ENCODE measurements at places on chromosomes 7 and 10. TPM values are rescaled to one million over a fixed set of nuclear protein-coding genes. Genes with fewer than 3 reads are reported as not detected.
A peak's percentile ranks its signal among the peaks of the same experiment; 100 is the strongest.

IQUB gene
- 0.98 TPM for total RNA-seq

CYP3A7 gene
- not detected for total RNA-seq

FXYD4 gene
- not detected for total RNA-seq

A1CF gene
- total RNA-seq: not detected

BHLHA15 gene
- not detected for total RNA-seq

NODAL gene
- total RNA-seq: not detected

- no peaks in the 10 kb centered on the region for H3K36me3 ChIP-seq
- peak; percentile 5 for DNase-seq
- H3K4me3 ChIP-seq: no peak overlapping the region
- peaks cover 2% of the 10 kb centered on the region for H3K4me1 ChIP-seq
Observed at GRCh38 chr10:47030191-47030703, 119.0 kb downstream of the PTPN20 start.

DNA sequence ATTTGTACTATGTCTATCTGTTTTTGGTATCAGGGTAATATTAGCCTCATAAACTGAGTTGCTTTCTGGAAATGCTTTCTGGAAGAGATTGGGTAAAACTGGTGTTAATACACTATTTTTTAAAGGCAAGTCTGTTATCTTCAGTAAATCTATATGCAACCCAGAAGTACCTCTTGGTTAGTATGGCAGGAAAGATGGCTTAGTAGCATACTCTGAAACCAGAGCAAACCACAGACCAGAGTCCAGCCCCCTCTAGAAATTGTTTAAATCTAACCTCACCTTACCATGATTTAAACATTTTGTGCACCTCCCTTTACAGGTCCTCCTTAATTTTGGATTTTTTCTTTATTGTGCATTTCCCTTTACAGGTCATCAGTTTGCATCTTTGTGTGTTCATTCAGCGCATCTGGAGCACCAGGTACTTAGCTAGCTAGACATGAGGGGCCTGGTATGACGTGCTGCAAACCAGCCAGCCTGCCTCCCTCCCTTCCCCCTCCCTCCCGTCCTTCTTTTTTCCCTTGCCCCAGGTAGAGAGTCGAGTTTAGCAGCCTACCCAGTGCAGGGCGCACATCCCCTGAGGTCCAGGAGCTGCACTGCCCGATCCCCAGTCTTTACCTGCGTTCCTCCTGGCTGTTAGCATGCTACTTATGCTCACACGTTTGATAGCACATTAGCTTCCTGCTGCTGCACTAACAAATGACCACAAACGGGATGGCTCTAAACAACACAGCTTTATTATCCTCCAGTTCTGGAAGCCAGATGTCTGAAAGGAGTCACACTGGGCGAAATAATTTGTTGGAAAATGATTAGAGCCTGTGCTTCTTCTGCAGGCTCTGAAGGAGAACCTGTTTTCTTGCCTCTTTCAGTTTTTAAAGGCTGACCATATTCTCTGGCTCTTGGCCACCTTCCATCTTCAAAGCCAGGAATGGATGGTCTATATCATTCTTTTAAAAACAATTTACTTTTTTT is 299.9 kb upstream of the HABP2 start:
- H3K36me3 ChIP-seq: peaks cover 5% of the 10 kb centered on the region
- no peak overlapping the region for H3K4me3 ChIP-seq
- H3K27me3 ChIP-seq: no peaks in the 10 kb centered on the region
- no peak overlapping the region for H3K27ac ChIP-seq

GRCh38 chr10:3625959-3626751 is 158.9 kb downstream of the KLF6 start:
- H3K27me3 ChIP-seq: peaks cover 1% of the 10 kb centered on the region
- no peak overlapping the region for H3K4me3 ChIP-seq
- no peaks in the 10 kb centered on the region for H3K4me1 ChIP-seq
- no peaks in the 10 kb centered on the region for H3K36me3 ChIP-seq

GRCh38 chr7:46651561-46652088 is 730.6 kb upstream of the IGFBP3 start:
- H3K4me3 ChIP-seq: no peak overlapping the region
- peaks cover 5% of the 10 kb centered on the region for H3K36me3 ChIP-seq
- no peak overlapping the region for H3K27ac ChIP-seq
- H3K27me3 ChIP-seq: no peaks in the 10 kb centered on the region
- DNase-seq: no peak

DNA sequence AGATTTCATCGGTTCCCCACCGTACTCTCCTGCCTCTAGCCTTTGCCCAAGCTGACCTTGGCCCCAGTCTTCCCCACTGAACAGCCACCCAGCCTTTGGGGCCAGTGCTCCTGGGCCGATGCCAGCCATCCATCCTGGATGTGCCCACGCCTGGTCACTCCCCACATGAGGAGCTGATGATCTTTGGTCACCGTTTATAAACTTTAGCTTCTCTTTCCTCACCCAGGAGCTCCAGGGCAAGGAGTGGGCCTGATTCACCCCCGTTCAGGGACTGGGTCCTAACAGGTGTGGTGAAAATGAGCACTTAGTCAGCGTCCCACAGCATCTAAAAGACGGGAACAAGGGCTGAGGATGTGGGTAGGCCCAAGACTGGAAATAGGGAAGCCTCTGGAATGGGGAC is 22.9 kb downstream of the GTF2IRD1 start:
- H3K4me1 ChIP-seq: peaks cover 12% of the 10 kb centered on the region
- H3K27me3 ChIP-seq: no peaks in the 10 kb centered on the region
- H3K27ac ChIP-seq: peak overlapping the region; percentile 39
- no peak for DNase-seq
- no peak overlapping the region for H3K4me3 ChIP-seq

DNA sequence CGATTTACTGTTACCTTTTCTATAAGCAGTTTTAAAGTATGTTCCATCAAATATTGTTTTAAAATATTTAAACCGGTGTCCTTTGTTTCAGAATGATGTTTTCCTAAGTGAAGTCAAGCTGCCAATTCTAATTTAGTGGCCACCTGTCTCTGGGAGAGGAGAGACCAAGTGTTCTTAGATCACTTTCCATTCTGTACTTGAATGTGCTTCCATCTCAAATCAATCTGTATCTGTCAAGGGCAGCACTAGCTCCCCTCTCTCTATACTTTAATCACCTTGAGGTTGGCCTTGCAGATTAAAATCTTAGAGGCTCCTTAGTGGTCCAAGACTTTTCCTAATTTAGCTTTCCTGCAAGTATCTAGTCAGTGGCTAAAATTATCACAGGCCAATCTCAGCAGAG is 49.6 kb downstream of the LGI1 start:
- H3K4me1 ChIP-seq: peaks cover 8% of the 10 kb centered on the region
- H3K27me3 ChIP-seq: no peaks in the 10 kb centered on the region
- no peak for DNase-seq
- no peak overlapping the region for H3K4me3 ChIP-seq
- H3K36me3 ChIP-seq: no peaks in the 10 kb centered on the region

- peaks cover 12% of the 10 kb centered on the region for H3K36me3 ChIP-seq
- no peak overlapping the region for H3K4me3 ChIP-seq
- no peak for DNase-seq
- H3K27me3 ChIP-seq: peaks cover 2% of the 10 kb centered on the region
- no peak overlapping the region for H3K27ac ChIP-seq
Observed at GRCh38 chr7:151777908-151778670, 98.8 kb downstream of the PRKAG2 start.

- peaks cover 4% of the 10 kb centered on the region for H3K27me3 ChIP-seq
- no peak overlapping the region for H3K27ac ChIP-seq
- no peaks in the 10 kb centered on the region for H3K4me1 ChIP-seq
- no peak overlapping the region for H3K4me3 ChIP-seq
- no peaks in the 10 kb centered on the region for H3K36me3 ChIP-seq
Observed at GRCh38 chr7:99184532-99185218, 23.2 kb downstream of the KPNA7 start.

GRCh38 chr7:115410434-115410820 is 488.5 kb downstream of the MDFIC start:
- H3K4me1 ChIP-seq: no peaks in the 10 kb centered on the region
- H3K27ac ChIP-seq: no peak overlapping the region
- no peaks in the 10 kb centered on the region for H3K36me3 ChIP-seq
- DNase-seq: no peak
- no peaks in the 10 kb centered on the region for H3K27me3 ChIP-seq

DNA sequence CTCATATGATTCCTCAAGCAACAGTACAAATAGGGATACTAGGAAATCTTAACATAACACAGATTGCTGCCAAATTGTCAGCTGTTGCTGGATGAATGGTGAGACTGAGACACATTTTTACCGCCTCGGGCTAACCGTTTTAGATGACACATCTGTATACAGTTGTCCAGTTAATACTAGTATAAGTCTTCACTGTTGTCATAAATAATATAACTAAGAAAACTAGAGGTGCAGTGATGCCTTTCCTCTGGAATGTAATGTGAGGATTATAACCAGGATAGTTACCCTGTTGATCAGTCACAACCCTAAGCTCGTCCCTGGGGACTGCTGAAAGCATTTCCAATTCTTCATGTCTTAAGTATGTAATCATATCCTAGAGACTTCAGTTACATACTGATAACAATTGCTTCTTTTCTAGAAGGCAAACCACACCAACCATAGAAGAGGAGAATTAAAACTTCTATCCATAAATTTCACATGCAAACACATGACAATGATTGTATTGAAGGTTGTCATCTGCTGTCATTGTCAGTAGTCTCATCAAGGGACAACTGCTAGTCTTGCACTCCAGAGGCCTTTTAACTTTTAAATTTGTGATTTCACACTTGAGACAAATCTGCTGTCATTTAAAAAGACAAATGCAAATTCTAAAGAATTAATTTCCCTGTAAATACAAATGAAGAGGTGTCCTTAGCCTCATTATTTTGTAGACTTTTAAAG is 100.4 kb upstream of the SEMA3D start:
- no peak overlapping the region for H3K27ac ChIP-seq
- no peaks in the 10 kb centered on the region for H3K27me3 ChIP-seq

- peaks cover 12% of the 10 kb centered on the region for H3K36me3 ChIP-seq
- H3K27ac ChIP-seq: no peak overlapping the region
- H3K27me3 ChIP-seq: no peaks in the 10 kb centered on the region
- H3K4me3 ChIP-seq: no peak overlapping the region
- no peaks in the 10 kb centered on the region for H3K4me1 ChIP-seq
- DNase-seq: peak; percentile 25
Observed at GRCh38 chr7:88546808-88547207, 212.7 kb upstream of the ZNF804B start.

DNA sequence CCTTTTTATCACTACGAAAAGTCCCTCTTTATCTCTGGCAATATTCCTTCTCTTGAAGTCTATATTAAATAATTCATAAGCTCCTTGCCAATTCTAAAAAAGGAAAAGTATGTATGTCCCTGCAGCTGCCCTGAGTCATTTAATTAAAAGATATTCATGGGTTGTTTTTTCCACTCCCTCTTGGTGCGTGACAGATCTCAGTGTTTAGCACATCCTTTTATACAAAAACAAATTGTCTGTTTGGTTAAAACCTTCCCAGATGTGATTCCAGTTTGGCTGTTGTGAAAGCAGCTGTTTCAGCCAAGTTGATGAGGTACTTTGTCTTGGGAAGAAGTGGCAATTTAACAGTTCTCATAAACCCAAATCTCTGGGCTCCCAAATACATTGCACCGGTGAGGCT is 33.8 kb upstream of the PRLHR start:
- peaks cover 8% of the 10 kb centered on the region for H3K36me3 ChIP-seq
- H3K27me3 ChIP-seq: peaks cover 10% of the 10 kb centered on the region
- no peak for DNase-seq
- peaks cover 2% of the 10 kb centered on the region for H3K4me1 ChIP-seq
- no peak overlapping the region for H3K27ac ChIP-seq

DNA sequence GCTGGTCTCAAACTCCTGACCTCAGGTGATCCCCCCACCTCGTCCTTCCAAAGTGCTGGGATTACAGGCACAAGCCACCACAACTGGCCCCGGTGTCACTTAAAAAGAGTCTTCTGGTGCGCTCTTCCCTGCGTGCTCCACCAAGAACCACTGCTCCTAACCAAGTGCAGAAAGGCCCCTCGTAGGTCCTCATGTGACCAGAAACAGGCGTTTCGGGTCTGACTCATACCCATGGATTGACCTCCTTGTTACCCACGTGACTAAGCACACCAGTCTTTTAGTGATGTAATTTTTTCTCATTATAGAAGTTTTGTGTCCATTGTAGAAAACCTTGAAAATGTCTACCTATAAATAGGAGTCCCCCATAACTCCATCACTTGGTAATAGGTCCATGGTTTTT is 13.9 kb downstream of the FKBP6 start:
- no peak for DNase-seq
- no peaks in the 10 kb centered on the region for H3K36me3 ChIP-seq
- no peaks in the 10 kb centered on the region for H3K27me3 ChIP-seq

- peaks cover 3% of the 10 kb centered on the region for H3K36me3 ChIP-seq
- H3K4me3 ChIP-seq: peak overlapping the region; percentile 64
- peaks cover 31% of the 10 kb centered on the region for H3K4me1 ChIP-seq
- peak overlapping the region; percentile 89 for H3K27ac ChIP-seq
- H3K27me3 ChIP-seq: peaks cover 2% of the 10 kb centered on the region
- no peak for DNase-seq
Observed at GRCh38 chr10:24695452-24695851, 28.2 kb downstream of the ARHGAP21 start.

Measured in glutamatergic neuron (in vitro differentiated cells).